Kidney tubule cell (primary cell): ENCODE measurements at places on chromosomes 12 and 14.

- no peak for DNase-seq
Measured at GRCh38 chr12:90969346-90969745, 14.4 kb upstream of the CCER1 start.

DNA sequence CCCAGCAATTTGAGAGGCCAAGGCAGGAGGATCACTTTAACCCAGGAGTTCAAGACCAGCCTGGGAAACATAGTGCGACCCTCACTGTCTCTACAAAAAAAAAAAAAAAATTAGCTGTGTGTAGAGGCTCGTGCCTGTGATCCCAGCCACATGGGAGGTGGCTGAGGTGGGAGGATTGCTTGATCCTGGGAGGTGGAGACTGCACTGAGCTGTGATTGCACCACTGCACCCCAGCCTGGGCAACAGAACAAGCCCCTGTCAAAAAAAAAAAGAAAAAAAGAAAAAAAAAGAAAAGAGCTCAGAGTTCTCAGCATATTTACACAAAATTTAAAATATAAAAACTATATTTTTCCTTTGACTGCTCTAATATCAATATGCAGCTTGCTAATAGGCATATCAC, 260.8 kb downstream of the SYT1 start:
- DNase-seq, result no peak

GRCh38 chr14:98101323-98101722, 1170.7 kb downstream of the BCL11B start:
- DNase-seq, result no peak

- peak; percentile 23 for DNase-seq
Measured at GRCh38 chr14:39582028-39582654, 149.9 kb upstream of the FBXO33 start.

DNA sequence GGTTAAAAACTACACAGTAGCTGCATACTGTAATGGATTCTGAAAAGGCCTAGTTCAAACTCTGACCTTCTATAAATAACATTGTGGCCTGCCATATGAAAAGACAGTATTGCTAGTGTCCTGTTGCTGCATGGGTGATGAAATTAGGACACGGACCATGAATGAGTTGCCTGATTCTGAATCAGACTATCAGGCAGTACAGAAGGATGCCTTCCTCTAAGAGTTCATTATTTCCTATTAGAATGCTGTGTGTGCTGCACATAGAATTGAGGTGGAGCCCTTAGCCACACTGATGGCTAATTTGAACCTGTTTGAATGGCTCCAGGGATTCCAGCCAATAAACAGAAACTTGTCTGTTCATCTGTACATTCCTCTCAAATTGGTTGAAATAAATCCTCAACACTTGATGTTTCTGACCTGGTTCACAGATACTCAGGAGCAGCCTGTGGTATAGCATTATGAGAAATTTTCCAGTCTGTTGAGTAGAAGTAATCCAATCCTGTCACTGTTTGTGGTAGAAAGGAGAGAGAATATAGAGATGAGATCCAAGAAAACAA, 483.2 kb downstream of the APAF1 start:
- DNase-seq, result no peak

DNA sequence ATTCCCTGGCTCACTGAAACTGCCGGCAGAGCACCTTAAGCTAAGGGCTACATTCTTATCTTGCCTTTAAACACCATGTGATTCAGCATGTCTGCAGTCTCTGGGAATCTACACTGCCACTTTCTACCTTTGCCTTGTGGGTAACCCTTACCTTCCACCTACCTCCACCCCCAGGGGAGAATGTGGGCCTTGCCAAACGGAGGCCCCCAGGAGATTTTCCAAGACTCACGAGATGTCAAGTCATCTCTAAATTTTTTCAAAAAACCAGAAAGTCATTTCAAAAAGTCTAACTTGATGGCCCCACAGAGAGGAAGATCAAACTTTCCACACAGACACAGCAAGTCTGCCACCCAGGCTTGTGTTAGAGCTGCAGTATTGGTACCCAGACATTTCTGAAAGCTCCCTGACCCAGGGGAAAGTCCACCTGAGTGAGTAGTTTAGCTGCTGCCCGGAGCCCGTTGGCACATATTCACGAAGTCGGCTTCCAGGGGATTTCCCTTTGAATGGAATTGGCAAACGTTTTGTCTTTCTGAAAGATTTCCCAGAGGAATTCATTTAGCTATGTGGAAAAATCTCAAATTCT, 4.7 kb upstream of the PSMA6 start:
- peak; percentile 77 for DNase-seq
